ENCODE measurements at places on chromosomes 12 and 14.

GRCh38 chr14:23062002-23062401, 4.7 kb upstream of the CDH24 start:
- no peak for DNase-seq

- no peak for DNase-seq
These were observed 140.5 kb downstream of the PHLDA1 start for GRCh38 chr12:75891072-75891471.

DNA sequence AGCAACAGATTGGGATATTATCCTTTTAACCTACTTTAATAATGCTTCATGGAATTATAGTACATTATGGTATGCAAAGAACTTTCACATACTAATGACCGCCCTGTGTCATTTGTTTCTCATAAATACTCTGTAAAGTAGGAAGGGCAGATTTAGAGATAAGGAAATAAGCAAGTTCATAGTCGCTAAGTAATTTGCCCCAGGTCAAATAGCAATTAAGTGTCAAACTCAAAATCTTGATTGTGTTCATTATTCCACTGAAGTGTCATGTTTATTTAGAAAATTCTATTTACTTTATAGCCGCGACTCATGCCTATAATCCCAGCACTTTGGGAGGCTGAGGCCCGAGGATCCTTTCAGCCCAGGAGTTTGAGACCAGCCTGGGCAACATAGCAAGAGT, 98.7 kb upstream of the ATF1 start:
- no peak for DNase-seq

GRCh38 chr12:56261503-56262232, 3.5 kb upstream of the ANKRD52 start:
- peak; percentile 11 for DNase-seq

- DNase-seq: no peak
These were observed 212.3 kb upstream of the NUDT4 start for GRCh38 chr12:93165384-93165932.

- no peak for DNase-seq
These were observed 23.1 kb upstream of the PALS1 start for GRCh38 chr14:67218126-67218525.

DNA sequence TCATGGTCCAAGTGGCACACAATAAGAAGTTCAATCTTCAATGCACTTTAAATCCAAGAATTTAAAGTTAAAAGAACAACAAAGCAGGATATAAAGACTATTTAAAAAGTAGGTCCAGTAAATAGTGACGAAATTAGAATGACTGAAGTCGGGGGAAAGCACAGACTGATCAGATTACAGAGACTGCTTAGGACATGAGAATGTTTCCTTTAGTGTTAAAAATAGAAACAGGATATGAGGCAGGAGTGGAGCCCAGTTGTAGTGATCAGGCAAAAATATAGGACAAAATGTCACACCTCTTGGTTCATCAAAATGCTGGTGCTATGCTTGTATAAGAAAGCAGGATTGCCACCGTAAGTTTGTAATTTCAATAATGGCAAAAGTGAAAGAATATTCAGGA, 52.2 kb upstream of the CD163 start:
- DNase-seq: no peak

Measured in chondrocyte (in vitro differentiated cells).